ENCODE measurements at places on chromosomes 13 and 19.

DNA sequence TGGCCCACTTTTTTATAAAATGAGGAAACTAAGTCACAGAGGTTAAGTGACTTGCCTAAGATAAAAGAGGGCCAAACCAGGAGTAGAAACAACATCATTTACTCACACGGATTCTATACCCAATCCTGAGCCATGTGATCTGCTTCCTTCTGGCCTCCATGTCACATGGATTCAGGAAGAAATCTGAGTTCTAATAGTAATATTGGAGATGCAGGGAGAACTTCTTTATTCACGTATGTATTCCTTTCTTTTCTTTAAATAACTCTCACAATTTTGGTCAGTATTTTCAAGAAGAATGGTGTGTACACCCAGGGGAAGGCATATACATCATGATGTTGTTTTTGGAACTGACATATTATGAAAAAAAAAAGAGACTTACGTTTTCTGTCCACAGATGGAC, 1.8 kb downstream of the POSTN start:
- no peak for DNase-seq

DNA sequence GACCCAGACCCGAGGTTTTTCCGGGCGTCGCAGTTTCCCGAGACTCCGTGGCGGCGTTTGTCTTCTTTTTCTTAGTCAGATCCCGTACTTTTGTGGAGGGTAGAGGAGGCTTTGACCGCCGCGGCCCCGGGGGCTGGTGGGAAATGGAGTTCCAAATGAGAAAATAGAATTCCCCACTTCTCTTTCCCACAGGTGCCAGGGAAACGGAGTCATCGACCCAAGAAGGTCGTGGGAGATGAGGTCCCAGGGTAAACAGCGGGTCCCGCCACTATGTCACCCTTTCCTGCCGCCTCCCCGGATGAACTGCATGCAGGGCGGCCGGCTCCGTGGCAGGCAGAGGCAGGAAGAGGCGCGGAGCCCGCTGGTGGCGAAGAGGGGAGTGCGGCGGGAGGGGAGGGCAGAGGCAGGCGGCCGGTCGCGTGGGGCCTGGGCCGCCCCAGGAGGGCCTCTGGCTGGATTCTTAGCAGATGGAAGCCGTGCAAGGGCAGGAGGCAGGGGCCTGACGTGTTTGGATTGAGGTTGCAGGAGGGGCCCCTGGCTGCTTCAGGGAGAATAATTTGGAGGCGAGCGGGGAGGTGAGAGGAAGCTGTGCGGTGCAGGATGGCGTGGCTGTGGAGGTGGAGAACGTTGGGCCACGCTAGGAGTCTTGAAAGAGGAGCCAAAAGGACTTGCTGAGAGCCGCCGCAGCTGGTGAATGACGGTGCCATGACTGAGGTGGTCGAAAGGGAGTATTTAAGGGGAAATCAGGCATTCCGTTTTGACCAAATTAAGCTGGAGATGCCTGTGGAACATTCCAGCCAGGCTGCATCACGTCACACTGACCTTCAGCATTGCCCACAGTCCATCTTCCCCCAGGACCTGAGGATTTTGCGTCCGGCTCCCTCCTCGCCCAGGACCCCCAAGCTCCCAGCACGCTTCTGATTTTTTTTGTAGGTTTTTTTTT, 11.7 kb downstream of the CYTH2 start:
- no peak for DNase-seq

DNA sequence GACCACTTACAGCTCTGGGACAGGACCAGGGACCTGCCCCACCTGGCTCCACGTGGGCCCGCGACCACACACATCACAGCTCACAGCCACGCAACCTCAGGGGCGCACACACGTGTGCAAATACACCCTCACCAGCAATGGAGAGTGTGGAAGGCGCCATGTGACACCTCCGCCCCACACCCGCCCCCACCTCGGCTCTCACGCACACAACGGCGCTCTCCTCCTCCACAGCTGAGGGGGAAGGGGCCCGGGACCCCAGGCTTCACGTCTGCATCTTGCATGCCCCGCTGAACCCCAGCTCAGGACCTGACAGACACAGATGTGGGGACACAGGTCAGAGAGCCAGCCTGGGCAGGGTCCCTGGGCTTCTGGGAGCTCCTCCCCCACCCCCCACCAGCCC, 6.4 kb upstream of the SHISA7 start:
- DNase-seq: no peak

- no peak for DNase-seq
These were observed 546 bp upstream of the ZNF546 start for GRCh38 chr19:39996218-39996810.

DNA sequence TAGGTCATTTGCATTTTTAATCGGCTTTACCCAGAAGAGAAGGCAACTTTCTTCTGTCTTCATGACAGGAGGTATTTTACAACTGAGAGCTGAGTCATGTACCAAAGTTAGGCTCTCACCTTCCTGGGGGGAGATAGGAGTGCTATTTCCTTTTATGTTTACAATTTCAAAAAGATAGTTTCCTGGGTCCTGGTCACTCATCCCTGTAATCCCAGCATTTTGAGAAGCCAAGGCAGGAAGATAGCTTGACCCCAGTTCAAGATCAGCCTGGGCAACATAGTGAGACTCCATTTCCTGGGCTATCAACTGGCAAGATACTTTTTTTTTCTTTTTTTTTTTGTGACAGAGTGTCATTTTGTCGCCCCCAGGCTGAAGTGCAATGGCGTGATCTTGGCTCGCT, 7.6 kb downstream of the LYPD3 start:
- no peak for DNase-seq

DNA sequence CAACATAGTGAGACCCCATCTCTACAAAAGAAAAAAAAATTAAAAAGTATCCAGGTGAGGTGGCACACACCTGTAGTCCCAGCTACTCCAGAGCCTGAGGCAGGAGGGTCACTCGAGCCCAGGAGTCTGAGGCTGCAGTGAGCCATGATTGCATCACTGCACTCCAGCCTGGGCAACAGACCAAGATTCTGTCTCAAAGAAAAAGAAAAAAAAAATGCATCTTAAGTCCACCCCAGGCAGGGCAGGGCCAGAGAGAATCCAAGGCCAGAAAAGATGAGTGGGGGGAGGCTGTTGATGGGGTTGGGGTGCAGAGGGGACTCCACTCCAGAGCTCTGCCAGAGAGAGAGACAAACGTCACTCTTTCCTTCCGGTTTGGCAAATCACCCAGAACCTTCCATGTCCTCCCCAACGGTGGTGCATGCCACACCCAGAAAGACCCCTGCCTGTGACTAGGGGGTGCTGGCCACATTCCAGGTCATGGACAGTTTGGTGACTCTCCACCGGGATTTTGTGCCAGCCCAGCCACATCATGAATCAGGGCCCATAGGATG, 431 bp downstream of the FUT3 start:
- DNase-seq: no peak

DNA sequence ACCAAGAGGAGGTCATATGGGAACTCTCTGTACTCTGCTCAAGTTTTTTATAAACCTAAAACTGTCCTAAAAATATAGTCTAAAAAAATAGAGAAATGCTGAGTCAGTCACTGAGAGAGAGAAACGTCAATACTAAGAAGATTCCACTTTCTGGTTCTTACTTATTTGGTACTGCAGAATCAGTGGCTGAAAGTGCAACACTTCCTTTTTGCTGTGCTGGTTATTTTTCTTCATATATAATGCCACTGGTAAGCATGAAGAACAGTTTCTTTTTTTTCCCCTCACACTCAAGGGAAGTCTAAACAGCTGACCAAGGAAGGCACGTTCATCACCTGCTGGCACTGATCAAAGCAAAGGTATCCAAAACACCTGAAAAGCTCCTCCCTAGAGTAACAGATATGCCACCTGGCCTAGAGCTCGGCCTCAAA, 44.3 kb upstream of the N4BP2L1 start:
- no peak for DNase-seq

DNA sequence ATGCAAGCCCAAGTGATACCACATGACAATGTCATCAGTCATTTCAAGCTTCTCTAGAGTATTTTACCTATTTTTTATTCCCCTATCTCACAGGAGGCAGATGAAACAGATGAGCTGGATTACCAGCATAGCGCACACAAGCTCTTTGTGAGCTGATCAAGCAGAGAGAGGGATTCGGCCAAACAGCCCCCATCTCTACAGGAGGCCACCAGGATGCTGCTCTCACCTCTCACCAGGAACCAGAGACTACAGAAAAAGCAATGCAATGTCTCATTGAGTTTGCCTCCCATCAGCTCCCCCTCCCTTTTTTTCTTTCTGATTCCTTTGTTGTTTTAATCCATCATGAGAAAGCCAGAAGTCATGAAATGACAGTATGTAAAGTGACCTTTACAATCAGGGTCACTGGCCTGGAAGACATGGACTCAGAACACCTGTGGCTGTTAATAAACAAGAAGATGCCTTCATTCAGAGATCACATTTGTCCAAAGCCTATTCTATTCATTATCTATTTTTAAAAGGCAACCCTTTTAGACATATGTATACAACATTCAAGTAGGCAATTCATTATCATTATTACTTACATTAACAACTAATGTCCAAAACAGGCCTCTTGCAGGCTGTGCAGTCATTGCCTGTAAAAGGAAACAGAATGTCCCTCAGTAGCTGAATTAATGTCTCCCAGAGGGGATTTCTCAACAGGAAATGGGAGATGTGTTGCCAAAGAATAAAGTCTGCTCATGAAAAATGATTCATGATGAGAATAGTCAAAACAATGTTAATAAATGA, 656.6 kb downstream of the TBC1D4 start:
- no peak for DNase-seq

- no peak for DNase-seq
These were observed 401 bp downstream of the C19orf85 start for GRCh38 chr19:55464039-55464661.

DNA sequence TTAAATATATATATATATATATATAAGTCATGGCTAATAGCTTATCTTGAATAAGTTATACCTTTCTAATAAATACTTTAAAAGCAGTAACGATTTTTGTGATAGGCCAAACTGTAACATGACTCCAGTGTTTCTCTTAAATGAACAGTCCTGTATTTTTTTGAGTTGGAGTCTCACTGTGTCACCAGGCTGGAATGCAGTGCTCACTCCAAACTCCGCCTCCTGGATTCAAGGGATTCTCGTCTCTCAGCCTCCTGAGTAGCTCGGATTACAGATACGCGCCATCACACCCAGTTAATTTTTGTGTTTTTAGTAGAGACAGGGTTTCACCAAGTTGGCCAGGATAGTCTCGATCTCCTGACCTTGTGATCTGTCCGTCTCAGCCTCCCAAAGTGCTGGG, 814.2 kb upstream of the SLITRK5 start:
- DNase-seq: no peak

GRCh38 chr19:16347706-16348105, 23.1 kb downstream of the KLF2 start:
- no peak for DNase-seq

DNA sequence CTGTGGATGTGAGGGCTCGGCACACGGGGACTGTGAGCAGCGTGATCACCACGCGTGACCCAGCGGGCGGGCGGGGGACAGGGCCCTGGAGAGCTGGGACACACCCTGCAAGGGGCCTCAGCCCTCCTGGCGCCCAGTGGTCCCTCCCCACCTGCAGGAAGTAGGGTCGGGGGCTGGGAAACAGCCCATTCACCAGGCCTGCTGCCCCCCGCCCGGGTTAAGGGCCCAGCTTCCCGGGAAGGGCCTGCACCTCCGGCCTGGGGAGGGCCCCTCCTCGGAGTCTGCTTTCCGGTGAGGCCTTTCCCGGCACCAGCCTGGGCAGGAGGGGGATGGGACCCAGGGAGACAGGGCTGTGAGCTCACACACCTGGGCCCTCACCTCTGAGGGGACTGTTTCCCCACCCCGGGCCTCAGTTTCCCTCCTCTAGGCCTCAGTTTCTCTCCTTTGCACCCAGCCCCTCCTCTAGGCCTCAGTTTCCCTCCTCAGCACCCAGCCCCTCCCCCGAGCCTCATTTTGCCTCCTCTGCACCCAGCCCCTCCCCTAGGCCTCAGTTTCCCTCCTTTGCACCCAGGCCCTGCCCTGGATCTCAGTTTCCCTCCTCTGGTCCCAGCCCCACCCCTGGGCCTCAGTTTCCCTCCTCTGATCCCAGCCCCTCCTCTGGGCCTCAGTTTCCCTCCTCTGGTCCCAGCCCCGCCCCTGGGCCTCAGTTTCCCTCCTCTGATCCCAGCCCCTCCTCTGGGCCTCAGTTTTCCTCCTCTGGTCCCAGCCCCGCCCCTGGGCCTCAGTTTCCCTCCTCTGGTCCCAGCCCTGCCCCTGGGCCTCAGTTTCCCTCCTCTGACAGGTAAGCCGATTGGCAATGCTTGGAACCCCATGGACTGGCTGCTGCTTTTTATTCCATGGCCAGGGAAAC, 1.9 kb upstream of the MADCAM1 start:
- DNase-seq: no peak

GRCh38 chr19:2112516-2113320, 16.0 kb downstream of the IZUMO4 start:
- DNase-seq: no peak

GRCh38 chr19:18173054-18173571, 500 bp upstream of the IFI30 start:
- DNase-seq: no peak

DNA sequence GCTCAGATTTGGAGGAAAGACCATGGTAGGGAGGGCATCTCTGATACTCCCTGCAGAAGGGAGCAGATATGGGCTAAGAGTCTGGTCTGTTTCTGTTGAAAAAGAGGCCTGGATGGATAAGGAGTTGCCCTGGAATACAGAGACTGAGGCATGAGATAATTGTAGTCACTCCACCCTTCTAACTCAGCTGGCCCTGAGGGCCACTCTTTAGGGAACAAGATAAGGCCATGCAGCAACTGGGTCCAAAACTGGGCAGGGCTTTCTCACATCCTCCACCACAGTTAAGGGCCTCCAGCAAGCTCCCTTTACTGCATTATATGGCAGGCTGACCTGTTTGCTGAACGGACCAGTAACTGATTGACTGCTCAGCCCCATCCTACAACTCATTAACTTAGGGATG, 1.3 kb downstream of the ZNF749 start:
- no peak for DNase-seq

GRCh38 chr13:48925001-48925400, 50.7 kb upstream of the FNDC3A start:
- no peak for DNase-seq

DNA sequence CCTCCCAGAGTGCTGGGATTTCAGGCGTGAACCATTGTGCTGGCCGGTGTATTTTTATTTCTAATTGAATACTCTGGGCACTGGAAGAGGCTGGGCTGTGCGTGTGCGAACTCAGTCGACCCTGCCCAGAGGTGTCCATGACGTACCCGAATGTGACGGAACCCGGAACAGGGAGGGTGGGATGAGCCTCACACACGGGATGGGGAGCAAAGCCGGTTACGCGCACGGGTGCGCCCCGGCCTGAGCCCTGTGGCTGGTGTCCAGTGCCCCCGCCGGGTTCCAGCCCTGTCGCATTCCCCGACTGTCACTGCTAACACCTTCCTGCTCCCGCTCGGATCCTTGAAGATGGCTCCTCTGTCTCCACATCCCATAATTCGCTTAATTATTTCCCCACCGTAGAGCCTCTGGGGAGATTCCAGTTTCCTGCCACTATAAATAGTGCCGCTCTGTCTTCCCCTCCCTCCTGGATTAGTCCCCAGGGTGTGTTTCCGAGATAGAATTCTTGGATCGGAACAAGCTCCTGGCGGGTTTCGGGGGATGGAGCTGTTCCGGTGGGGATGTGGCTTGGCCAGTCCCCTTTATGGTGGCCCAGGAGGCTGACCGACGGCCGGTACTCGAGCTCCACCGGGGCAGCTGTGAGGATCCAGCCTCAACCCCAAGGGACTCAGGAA, 22.0 kb downstream of the SBNO2 start:
- DNase-seq: no peak

GRCh38 chr19:2478278-2478755, 2.4 kb downstream of the GADD45B start:
- DNase-seq: no peak
